Caki2 (cell line): ENCODE measurements at places on chromosomes 7 and 10. TPM values are rescaled to one million over a fixed set of nuclear protein-coding genes. Genes with fewer than 3 reads are reported as not detected.

GRCh38 chr7:134645935-134646334 lies 718 bp upstream of the BPGM start:
- DNase-seq: peak; percentile 12

- DNase-seq: no peak
These were observed 1.3 kb upstream of the GBX1 start for GRCh38 chr7:151168787-151169162.

AQP1 gene
- total RNA-seq: 0.32 TPM in 1 of 2 replicates, not detected in the other

TBXAS1 gene
- total RNA-seq: 48.6 and 77.6 TPM in 2 replicates

DNA sequence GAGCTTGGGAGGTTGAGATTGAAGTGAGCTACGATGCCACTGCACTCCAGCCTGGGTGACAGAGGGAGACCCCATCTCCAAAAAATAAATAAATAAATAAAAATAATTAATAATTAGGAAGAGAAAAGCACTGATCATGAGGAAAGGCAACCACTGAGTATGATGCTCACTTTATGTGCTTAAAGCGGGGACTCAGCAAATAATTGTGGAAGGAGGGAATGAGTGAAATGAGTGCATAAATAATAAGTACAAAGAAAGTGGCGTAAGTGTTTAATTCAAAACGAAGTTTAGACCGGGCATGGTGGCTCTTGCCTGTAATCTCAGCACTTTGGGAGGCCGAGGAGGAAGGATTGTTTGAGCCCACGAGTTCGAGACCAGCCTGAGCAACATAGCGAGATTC lies 94.9 kb upstream of the MKLN1 start:
- DNase-seq: no peak

GRCh38 chr7:11177793-11178192 lies 204.1 kb downstream of the PHF14 start:
- DNase-seq: no peak

TMEM176A gene
- not detected in 2 replicates for total RNA-seq

DNA sequence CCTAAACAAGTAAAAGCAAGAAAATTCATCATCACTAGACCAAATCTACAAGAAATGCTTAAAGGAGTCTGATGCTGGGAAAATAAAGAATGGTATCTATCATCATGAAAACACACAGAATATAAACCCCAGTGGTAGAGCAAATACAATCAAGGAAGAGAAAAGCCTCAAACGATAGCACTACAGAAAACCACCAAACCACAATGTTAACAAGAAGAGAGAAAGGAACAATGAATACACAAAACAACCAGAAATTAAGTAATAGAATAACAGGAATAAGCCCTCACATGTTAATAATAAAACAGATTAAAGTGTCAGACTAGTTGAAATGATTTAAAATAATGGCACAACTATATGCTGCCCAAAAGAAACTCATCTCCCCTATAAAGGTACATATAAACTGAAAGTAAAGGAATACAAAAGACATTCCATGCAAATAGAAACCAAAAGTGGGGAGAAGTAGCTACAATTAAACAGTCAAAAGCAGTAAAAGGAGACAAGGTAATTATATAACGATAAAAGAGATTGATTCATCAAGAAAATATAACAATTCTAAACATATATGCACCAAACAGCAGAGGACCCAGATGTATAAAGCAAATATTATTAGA lies 77.3 kb downstream of the JMJD1C start:
- DNase-seq: no peak

- DNase-seq: no peak
These were observed 361.1 kb downstream of the GLRX3 start for GRCh38 chr10:130497056-130498010.

DNA sequence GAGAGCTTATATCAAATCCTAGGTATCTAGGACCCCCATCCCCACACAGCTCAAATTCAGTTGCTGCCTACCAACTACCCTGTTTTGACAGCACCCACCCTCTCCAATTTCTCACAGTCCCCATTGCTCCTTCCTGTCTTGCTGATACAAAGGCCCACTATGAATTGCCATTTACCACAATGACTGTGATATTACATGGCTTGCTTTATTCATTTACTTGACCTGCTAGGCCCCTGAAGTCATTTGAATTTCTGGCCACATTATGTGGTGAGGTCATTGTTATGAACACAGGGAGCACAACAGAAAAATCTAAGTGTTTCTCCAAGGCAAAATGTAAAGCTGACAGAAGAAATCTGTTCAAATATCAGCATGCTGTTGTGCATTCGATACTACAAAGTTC lies 101.4 kb downstream of the PPP1R17 start:
- no peak for DNase-seq

GRCh38 chr7:16889851-16890415 lies 8.2 kb upstream of the AGR3 start:
- no peak for DNase-seq

DNA sequence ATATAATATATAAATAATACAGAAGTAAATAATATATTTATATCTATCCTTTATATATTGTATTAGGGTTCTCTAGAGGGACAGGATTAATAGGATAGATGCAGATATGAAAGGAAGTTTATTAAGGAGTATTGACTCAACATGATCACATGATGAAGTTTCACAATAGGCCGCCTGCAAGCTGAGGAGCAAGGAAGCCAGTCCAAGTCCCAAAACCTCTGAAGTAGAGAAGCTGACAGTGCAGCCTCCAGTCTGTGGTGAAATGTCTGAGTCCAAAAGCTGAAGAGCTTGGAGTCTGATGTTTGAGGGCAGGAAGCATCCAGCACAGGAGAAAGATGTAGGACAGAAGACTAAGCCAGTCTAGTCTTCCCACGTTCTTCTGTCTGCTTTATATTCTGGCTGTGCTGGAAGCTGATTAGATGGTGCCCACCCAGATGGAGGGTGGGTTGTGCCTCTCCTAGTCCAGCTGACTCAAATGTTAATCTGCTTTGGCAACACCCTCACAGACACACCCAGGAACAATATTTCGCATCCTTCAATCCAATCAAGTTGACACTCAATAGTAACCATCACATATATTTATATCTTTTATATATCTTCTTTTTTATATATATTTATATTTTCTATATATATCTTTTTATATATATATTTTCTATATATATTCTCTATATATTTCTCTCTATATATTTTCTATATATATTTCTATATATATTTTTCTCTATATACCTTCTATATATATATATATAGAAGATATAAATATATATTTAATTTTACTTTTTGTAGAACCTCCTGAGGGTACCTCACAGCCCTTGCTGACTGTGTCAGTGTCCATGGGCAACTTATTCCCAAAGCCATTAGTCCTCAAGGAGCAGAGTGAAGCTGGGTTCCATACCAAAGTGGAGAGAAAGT lies 24.6 kb upstream of the AKR1B10 start:
- no peak for DNase-seq

- DNase-seq: no peak
These were observed 44.8 kb downstream of the PDGFA start for GRCh38 chr7:474605-475424.

- DNase-seq: no peak
These were observed 249.4 kb upstream of the CTBP2 start for GRCh38 chr10:125409756-125410155.

DNA sequence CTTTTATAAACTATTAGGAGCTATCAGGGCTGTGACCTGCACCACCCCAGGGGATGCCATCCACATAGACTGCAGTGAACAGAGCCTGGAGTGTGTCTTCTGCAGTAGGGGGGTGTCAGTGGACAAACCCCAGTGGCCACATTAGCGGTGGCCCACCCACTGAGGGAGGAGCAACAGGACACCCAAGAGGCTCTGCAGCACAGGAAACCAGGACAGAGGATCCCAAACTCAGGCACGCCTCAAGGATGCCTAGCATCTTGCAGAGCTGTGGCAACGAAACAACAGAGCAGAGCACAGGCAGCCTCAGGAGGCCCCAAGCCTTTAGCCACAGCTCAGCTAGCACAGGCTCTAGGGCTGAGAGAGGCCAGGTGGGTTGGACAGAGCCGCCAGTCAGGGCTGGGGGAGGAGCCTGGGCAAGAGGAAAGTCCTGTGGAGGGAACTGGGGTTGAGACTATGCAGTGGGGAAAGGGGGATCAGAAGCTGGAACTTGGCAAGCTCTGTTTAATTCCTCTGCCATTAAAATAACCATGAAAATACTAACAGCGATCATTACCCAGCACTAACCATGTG lies 53.8 kb downstream of the GRID1 start:
- no peak for DNase-seq

GRCh38 chr10:20887706-20888555 lies 9.2 kb downstream of the NEBL start:
- DNase-seq: no peak

- no peak for DNase-seq
These were observed 57.5 kb upstream of the SP4 start for GRCh38 chr7:21370283-21370982.

DNA sequence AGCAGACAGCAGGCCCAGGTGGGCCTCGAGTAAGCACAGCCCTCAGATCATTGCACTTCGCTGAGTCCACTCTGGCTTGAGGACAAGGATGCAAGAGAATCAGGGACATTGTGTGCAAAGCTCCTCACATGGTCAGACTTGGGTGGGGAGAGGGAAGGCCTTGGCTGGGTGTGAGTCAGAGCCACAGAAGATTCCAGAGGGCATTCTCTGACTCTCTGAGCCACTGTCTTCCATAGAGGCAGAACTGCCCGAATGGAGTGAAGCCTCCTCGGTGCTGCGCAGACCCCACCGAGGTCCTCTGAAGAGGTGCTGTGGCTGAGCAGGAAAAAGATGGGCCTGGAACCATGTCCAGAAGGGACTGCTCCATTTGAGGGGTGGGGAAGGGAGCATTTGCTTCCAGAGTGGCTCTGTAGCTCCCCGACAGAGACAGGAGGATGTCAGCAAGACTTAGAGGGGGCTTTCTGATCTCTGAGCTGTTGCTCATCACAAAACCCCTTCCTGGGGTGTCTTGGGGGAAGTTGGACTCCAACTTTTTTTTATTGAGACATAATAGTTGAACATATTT lies 120.8 kb downstream of the PTPN20 start:
- no peak for DNase-seq

DNA sequence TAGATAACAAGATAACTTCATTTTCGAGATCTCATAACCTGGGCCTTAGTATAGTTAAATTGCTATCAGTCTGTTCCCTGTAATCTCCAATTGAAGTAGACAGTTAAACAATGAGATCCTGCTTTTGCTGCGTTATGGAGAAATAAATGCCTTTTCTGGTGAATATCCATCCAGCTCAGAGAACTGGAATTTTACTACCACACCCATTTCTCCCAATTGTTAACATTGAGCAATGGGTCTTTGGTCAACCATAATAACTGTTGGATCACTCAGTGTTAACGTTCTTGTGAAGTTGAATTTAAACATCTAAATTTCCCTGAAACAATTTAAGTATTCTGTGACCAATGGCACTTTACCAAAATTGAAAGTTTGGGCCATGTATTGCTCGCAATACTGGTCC lies 3.0 kb downstream of the CALU start:
- no peak for DNase-seq

- DNase-seq: peak; percentile 92
These were observed 41.9 kb upstream of the PRKAR1B start for GRCh38 chr7:768881-769504.

GPNMB gene
- 32.7 and 33.1 TPM in 2 replicates for total RNA-seq

DNA sequence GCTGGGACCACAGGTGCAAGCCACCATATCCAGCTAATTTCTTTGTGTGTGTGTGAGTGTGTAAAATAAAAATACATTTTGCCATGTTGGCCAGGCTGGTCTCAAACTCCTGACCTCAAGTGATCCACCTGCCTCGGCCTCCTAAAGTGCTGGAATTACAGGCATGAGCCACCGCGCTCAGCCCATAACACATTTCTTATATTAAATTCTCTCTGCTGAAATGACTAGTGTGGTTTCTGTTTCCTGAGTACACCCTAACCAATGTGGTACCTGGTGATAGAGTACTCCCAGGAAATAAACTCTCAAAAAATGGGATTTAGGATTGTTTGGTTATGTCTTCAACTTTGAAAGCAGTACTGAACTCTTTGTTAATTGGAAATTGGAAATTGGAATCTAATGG lies 19.4 kb upstream of the FHIP2A start:
- DNase-seq: no peak

- no peak for DNase-seq
These were observed 43.0 kb downstream of the ZMYND11 start for GRCh38 chr10:178208-178607.

SH2D4B gene
- total RNA-seq: not detected in 2 replicates

DNA sequence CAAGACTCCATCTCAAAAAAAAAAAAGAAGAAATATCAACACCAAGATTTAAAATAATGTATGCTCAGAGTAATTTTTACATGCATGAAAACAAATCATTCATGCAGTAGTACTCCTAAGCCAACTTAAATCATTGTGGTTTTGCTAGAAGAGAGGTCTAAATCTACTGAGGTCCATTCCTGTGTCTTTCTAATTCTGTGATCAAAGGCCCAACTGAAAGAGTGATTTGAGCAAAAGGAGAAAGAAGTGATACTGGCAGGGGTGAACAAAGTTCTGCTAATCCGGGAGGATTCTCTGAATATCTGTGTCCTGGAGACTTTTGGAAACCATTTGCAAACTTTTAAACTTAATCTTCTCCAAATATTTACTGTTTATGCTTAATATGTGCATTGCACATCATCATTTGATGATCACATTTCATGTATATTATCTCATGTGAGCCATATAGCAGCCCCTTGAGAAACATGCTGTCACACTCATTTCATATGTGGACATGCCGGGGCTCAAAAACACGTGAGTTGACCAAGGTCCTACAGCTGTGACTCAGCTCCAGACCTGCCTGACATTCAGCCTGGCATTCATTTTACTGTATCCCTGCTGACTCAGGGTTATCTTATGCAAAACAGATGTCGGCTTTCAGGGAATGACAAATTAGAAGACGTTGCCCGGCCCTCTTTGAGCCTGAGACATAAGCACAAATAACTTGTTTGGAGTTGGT lies 76.4 kb downstream of the FAM107B start:
- peak; percentile 6 for DNase-seq

DNA sequence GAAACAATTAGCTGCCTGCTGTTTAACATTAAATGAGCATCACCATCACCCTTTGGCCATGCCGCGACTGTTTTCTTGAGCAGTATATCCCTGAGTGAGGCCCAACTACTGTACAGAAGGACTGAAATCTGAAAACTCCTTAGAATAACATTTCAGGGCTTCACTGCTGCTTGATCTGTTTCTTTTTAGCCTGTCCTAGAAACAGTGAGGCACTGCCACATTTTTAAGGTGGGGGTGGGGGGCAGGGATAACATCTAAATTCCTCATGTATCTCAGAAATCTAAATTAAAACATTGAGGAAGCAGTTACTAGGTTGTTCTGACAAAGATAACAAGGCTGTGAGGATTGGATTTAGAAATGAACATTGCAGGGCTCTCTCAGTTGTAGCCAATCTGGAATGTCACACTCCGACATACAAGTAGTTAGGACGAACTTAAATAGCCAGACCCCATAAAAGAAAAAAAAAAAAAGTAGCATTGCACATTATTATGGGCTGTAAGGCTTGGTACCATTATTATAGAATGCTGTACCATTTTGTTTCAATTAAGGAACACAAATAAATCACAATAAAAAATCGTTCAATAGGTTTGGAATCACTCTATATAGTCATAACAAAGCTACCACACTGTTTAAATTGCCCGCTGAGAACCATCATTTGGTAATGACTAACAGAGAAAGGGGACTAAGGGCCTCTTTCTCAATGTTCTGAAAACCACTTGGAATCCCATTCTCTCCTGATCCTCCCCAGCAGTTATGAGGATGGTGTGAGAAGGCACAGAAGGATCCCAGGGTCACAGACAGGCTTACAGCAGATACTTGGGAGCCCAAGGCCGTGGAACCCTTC lies 256.1 kb downstream of the INHBA start:
- DNase-seq: no peak

- DNase-seq: peak; percentile 4
These were observed 74.0 kb downstream of the DOCK4 start for GRCh38 chr7:112132051-112132694.
